Dermis blood vessel endothelial cell (primary cell): ENCODE measurements at places on chromosomes 16 and 17. TPM values are rescaled to one million over a fixed set of nuclear protein-coding genes. Genes with fewer than 3 reads are reported as not detected.

Gene ZNF624
- total RNA-seq = 3.9 and 7.0 TPM in 2 replicates

Gene UNC13D
- total RNA-seq = 3.2 and 3.4 TPM in 2 replicates

Gene EPX
- total RNA-seq = not detected in 2 replicates

Gene HS3ST6
- total RNA-seq = not detected in 2 replicates

Gene IFT20
- total RNA-seq = 35.3 and 61.4 TPM in 2 replicates

Gene SLC38A8
- total RNA-seq = not detected in 2 replicates

DNA sequence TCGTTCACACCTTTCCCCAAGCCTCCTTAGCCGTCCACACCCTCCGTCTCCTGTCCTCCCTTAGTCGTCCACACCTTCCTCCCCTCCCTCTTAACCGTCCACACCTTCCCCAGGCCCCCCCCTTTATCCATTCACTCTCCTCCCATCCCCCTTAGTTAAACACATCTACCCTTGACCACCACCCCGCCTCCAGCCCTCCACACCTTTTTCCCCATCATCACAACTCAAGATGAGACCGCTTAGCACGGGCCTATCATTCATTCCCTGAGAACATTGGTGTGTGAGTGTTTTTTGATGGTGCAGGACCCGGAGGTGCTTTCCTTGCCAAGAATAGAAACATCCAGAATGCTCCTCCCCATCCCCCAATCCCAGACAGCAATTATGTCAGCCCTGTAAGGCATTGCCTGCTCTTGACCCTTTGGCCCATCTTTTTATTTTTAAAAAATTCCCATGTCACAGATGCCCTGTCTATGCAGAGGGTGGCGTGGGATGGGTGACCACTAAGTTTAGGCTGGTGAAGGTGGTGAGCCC lies 1.4 kb downstream of the TENT4B start:
- DNase-seq = peak; percentile 31

GRCh38 chr16:68072038-68072695 lies 13.0 kb upstream of the NFATC3 start:
- no peak for DNase-seq

DNA sequence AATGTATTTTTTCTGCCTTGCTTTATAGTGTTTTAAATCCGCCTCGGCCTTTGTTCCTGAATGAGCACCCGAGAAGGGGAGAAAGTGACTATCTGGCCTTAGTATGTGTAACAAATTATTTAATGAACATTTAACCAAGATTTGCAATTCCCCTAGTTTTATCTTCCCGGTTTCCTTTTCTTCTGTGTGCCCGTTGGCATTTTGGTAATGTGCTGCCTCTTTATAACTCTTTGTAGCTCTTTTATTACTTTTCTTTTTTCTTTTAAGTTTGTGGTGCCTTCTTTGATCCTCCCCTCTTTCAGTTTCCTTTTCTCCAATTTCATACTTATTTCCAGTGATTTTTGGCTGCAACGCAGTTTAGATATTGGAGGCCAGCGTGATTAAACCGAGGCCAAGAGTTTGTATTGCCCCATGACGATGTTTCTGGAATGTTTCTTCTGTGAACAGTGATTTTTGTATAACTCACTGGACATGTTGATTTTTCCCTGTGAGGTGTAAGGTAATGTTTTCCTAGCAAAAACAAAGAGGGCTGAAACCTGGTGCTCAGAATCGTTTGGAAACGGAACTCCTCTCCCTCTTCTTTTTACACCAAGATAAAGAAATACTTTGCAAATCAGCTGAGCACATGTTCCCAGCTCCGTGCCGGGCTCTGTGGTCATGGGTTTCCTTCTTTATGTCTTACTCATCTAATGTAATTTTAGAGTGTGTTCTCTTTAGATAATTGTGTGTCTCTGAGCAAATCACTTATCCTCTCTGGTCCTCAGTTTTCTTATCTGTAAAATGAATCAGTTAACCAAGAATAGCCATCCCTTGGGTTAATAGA lies 344.3 kb downstream of the WWOX start:
- DNase-seq = no peak

- no peak for DNase-seq
These were observed 3.6 kb downstream of the MAPK7 start for GRCh38 chr17:19381741-19382444.

GRCh38 chr17:4163951-4164350 lies 21.0 kb downstream of the CYB5D2 start:
- DNase-seq = no peak

DNA sequence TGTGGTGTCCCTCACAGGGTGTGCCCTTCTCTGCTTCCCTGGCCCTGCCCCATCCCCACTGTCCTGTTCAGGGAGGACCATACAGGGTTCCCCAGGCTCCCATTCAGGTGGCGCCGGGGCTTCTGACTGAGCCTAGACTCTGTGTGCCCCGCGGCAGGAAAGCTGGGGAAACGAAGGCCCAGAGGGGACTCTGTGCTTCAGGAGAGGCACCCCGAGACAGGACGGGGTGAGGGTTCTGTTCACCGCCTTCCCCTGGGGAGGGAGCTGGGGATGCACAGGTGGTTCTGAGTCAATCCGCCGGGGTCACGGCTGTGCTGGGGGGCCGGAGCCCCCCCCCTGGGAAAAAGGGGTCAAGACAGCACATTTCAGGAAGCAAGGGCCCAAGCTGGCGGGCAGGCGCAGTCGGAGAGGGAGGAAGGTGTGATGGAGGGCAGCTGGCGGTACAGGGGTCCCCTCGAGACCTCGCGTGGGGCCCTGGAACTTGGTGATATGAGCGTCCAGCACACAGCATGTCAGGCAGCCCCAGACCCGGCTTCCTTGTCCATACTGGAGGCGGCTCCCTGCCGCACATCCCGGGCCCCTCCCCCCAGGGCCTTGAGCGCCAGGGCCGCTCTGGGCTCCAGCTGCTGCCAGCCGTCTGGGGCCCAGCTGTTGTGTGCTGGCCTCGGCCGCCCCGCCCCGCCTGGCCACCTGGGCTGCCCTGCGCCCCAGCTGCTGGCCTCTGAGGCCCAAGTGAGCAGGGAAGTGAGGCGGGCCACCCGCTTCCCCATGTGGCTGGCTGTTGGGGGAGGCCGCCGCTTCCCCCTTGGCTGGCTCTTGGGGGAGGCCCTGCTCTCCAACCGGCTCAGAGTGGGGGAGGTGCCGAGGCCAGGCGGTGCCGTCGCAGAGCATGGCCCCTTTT lies 5.6 kb upstream of the NOTUM start:
- no peak for DNase-seq

DNA sequence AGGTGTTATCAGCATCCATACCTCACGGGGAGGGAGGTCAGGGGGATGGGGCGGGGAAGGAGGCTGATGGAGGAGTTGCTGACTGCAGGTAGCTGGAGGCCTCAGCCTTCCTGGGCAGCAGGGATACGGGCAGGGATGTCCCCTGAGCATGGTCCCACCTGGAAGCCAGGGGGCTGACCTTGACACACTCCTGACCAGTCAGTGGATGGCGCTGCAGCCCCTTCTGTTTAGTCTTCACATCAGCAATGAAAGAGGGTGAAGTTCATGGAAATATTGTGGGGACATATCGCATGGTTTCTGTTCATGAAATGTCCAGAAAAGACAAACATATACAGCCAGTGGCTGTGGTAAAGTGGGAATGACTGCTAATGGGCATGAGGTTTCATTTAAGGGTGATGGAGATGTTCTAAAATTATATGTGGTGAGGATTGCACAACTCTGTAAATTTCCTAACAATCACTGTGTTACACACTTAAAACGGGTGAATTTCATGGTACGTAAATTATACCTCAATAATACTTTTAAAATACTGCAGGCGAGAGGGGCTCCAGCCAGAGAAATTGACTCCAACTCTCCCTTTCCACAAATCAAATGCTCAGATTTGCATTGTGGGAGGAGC lies 489.6 kb downstream of the CDH13 start:
- no peak for DNase-seq

DNA sequence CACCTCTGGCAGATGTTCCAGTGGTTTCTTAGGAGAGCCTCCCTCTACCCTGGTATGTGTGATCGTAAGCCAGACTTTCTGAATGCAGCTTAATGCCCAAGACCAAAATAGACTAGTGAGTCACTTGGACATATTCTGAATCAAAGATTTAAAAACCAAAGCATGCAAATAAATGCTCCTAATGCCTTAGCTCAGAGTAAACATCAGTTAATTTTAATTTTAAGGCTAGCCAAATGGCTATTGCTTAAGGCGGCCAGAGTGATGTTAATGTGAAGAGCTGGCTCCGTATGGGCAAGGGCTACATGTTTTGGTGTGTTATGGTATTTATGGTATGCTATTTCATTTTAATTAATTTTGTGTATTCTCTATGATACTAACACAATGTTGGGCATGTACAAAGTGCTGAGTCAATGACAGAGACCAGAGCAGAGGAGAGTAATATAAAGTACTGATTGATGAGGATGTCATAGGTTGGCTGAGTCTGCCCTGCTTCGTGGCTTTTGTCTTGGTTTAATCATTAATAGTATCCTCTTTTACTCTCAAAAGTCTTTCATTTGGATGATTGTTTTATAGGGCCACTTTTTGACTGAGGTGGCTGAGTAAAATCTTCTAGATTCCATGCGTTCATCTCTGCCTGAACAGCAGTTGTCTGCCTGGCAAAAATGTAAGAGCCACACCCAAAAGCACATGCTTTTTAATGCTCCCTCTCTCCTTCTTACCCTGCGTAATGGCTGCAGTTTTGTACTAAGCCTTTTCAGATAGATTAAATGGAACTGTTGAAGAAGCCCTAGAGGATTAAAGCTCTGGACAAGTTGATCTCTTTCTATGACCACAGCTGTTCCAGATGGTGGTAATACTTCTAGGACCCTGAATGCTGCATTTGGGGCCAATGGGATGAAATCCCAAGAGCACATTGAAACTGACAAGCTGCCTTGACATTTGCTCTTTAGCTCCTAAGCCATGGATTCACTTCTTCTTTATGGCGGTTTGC lies 59.6 kb downstream of the MAP2K6 start:
- no peak for DNase-seq

DNA sequence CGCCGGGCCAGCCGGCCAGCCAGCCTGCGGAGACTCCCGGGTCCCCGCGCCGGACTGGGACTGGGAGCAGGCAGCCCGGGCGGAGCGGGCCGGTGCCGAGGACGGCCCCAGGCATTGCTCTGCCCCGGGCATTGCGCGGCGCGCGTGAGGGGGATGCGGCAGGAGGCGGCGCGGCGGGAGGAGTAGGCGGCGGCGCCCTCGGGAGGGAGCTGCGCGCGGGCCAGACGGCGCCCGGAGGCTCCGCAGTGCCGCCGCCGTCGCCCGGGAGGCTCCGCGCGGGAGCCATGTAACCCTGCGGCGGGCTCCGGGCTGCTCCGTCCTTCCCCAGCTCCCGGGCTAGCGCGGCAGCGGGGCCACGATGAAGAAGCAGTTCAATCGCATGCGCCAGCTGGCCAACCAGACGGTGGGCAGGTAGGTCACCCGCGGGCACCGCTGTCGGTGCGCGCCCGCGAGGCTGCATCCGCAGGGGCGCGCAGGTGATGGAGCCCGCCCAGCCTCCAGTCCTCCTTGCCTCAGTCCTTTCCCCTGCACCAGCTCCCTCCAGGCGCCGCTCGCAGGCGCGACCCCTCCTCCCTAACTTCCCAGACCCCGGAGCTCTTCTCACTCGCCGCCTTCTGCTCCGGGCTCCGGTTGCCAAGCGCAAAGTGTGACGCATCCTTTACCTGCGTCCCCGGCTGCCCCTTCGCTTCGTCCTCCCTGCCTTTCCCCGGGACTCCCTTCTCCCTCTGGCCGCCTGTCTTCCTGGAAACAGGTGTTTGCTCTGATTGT lies at the start of gene ARHGAP44:
Gene ARHGAP44, plus strand, starts transcription at position 18 of the 768 bp plus-strand sequence. Its CDS starts 341 bp downstream, at position 359.
- peak; percentile 65 for DNase-seq

DNA sequence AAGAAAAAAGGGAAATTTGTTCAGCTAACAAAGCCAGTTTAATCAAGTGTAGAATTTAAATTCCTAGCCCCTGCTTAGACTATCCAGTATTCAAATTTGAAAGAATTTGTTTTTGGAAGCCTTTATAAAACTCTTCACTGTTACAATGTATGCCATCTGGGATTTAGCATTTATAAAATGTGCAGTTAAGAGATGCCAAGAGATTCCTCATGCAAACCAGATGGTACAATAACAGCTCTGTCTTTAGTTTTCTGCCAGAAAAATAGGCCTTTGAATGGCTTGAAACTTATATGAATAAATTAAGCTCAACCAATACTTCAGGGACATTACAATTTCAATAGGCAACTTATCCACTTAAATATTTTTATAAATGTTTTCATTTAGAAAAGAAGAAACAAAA lies 6.8 kb upstream of the ANKS4B start:
- no peak for DNase-seq

DNA sequence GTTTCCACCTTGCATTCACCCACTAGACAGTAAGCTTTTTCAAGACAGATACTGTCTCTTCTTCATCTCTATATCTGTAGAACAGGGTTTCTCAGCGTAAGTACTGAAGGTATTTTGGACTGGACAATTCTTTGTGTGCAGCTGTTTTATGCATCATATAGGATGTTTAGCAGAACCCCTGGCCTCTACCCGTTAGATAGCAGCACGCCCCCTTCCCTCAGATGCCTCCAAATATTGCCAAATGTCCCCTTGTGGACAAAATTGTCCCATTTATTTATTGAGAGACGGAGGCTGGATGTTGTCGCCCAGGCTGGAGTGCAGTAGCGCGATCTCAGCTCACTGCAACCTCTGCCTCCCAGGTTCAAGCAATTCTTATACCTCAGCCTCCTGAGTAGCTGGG lies 263.3 kb upstream of the TBX2 start:
- no peak for DNase-seq

DNA sequence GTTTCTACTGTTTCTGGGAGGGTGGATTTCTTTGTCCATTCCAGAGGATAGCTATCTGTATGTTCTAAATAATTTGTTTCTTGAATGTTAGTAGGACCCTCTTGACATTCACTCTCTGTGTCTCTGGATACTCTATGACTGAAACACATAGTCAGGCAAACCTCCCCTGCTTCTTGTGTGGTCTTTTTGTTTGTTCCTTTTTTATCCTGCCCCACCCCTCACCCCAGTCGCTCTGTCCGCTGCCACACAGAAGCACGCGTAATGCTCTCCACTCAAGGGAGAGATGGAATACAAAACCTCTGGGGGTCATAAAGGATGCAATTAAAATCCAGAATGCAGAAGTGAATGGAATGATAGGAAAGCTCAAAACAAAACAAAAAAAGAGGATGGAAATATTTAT lies 253.1 kb downstream of the RBFOX1 start:
- no peak for DNase-seq

DNA sequence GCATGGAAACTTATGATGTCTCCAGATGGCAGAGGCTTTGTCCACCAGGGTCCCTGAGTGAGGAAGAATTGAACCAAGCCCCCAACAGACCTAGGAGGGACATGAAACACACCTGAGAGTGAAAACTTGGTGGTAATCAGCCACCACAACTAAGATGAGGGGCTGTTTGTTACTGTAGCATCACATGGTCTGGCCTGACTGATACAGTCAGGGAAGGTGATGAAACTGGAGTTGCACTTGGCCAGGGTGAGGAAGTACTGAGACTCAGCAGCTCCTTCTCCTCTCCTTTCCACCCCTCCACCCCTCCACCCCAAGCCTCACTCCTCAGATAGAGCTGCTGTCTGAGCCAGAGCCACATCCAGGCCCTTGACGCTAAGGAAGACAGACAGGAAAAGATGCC lies 37.2 kb downstream of the C16orf82 start:
- no peak for DNase-seq

GRCh38 chr17:50682938-50683337 lies 24.8 kb downstream of the ANKRD40 start:
- no peak for DNase-seq

GRCh38 chr17:2996810-2997670 lies 66.4 kb downstream of the OR1D5 start:
- no peak for DNase-seq

GRCh38 chr16:56311208-56312027 lies 113.9 kb downstream of the AMFR start:
- DNase-seq = peak; percentile 11

- DNase-seq = no peak
These were observed 9.6 kb downstream of the ITGA2B start for GRCh38 chr17:44379887-44380286.

GRCh38 chr16:86590501-86591144 lies 12.3 kb downstream of the FOXL1 start:
- peak; percentile 75 for DNase-seq
